ENCODE measurements at places on chromosomes 11 and 22.

- DNase-seq: no peak
These were observed 19.8 kb downstream of the MCM5 start for GRCh38 chr22:35419756-35420155.

DNA sequence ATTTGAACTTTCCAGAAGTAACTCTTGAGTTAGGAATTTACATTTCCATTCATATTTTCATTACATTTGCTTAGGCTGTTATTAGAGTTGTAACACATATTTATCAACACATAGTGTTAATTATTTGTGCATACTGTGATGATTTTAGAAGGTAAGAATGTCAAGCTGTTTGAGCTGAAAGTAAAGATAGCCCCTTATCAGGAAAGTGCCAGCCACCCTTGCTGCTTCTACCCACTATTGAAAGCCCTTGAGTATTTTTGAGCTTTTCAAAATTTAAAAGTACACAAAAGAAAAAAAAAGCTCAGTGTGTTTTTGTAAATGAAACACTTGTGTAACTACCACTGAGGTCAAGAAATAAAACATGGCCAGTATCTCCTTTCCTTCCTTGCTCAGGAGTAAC, 8.0 kb downstream of the APLP2 start:
- DNase-seq: no peak

DNA sequence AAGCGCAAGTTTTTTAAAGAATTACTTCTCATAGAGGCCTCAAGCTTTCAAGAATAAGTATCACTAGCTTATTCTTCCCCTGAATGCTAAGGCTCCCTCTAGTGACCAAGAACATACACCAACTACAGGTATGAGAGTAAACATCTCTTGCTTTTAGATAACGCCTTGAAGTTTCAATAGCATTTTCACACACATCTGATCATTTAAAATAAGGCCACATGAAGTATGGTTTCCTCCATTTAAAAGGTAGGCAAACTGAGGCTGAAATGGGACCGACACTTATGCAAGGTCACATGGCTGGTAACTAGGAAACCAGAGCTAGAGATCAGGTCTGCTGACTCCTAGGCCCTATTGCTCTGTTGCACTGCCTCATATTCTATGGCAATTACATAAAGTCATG, 66.5 kb downstream of the CCDC34 start:
- DNase-seq: no peak

- DNase-seq: no peak
These were observed 14.5 kb downstream of the ART5 start for GRCh38 chr11:3627291-3627690.

DNA sequence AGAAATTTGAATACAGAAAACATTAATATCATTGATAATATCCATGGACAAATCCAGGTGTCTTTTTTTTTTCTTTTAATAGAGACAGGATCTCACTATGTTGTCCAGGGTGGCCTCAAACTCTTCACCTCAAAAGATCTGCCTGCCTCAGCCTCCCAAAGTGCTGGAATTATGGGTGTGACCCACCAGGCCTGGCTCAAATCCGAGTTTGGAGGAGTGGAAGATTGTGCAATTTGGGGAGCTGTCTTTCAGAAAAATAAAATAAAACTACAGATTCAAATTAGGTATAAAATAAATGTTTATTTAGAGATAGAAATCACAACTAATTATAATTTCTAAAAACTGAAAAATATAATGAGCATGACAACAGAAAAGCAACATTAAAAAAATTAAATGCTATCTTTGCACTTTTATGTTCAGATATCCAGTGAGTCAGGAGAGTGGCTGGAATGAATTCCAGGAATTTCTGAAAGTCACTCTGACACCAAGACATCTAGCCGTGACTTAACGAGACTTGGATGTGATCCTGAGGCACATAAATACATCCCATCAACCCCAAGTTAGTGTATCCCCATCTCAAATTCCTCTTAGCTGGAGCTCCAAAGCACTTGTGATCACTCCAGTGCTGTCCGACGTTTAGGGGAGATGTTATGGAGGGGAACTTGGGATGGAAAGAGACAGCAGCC, 128.6 kb upstream of the THY1 start:
- DNase-seq: no peak

GRCh38 chr11:42996421-42997307, 315.1 kb upstream of the API5 start:
- no peak for DNase-seq

GRCh38 chr11:17421781-17422180, 33.3 kb upstream of the KCNJ11 start:
- no peak for DNase-seq

GRCh38 chr11:80778432-80778831, 1337.6 kb upstream of the TENM4 start:
- no peak for DNase-seq

DNA sequence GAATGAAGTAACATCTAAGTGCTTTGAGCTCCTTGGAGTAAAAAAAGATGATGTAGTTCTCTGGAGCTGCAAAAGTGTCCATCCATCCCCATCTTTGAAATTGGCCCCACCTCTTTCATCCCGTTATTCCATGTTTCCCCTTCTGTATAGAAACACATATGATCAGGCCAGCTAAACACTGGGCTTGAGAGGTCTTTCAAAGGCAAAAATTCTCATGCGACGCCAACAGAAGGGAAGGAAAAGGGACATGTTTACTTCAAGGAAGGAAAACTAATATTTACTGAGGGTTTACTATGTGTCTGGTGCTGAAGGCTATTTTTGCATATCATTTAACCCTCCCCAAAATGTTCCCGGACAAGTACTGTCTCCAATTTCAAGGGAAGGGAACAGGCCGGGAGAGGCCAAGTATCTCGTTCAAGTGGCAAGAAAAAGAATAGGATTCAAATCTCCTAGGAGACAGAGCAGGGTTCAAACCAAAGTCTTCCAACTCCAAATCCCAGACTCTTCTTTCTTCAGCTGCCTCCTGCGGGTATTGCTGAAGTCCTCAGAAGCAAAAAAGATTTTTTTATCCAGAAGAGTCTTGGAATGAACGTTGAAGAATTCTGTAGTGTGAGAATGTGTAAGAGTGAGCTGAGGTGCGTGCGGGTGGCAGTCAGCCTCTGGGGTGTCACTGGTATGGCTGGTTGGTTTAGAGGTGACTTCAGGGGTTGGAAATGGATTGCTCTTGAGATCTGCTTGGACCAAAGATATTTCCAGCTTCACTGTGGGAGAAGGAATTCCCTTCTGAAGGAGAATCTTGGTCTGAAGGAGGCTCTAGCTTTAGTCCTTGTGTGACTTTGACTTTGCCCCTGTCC, 10.1 kb downstream of the TECTA start:
- no peak for DNase-seq

GRCh38 chr11:114929351-114930000, 251.1 kb downstream of the NXPE2 start:
- no peak for DNase-seq

DNA sequence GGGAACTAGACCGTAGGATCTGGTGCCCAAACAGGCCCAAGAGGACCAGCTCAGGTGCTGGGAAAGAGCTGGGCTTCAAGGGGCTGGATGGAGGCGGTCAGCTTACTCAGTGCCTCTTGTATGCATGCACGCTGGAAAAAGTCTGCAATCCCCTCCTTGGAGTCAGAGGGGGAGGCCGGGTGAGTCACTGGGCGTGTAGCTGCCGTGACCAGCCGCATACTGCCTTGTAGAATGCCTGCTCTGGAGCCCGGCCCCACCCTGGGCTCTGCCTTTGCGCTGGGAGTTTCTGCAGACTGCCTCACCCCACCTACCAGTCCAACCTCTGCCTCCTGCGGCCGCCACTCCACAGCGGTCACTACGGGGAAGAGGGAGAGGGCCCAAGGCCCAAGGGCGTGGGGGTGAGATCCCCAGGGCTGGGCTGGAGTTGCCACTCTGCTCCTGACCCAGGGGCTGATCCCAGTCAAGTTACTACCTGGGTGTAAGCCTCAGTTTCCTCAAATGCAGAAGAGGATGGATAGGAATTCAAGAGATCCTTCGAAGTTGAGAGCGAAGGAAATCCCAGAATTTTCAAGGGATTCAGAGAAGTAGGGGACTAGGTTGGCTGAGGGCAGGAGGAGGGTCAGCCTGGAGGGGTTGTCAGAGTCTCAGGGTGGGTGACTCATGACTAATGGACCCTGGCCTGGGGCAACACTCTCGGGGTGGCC, 4.2 kb downstream of the MRGPRF start:
- DNase-seq: peak; percentile 82

- DNase-seq: no peak
These were observed 4.6 kb upstream of the H19 start for GRCh38 chr11:2002042-2002776.

- no peak for DNase-seq
These were observed 103.5 kb downstream of the KCNA4 start for GRCh38 chr11:29913352-29913751.

- DNase-seq: no peak
These were observed 10.9 kb upstream of the CCND1 start for GRCh38 chr11:69630017-69630416.

GRCh38 chr11:762421-763072, 14.7 kb downstream of the GATD1 start:
- DNase-seq: no peak

GRCh38 chr11:35150454-35150853, 11.5 kb downstream of the CD44 start:
- no peak for DNase-seq

GRCh38 chr22:29434288-29434687, 4.1 kb upstream of the RFPL1 start:
- DNase-seq: no peak

DNA sequence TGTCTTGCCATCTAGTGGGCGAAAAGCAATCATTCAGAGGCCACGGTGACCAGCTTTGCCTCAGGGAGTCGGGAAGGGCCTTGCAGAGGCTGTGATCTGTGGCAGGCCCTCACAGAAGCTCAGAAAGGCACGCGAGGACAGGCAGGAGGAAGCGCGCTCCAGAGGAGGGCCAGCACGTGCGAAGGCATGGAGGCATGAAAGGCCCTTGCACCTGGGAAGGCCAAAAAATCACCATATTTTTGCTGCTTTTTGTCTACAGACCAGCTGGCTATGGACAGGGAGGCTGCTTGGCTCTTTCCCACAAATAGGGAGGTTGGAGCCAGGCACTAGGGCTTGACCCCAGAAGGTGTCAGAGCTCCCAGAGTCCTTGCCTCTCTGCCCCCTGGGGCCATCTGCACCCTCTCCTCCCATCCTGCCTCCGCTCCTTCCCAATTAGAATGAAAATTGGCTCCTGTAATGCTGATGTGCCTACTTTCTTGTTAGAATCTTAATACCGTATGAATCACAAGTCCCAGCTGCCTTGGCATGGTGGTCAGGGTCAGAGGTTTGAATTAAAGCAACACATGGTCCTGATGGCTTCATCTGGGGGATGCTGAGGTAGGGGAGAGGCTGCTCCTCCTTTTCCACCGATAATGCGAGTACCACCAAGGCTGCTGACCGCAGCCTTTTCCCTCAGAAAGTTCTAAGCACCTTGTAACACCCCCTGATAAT, 69.1 kb downstream of the FEZ1 start:
- DNase-seq: no peak

- DNase-seq: peak; percentile 80
These were observed 35.2 kb downstream of the LRFN4 start for GRCh38 chr11:66891851-66892660.

GRCh38 chr11:111001081-111001430, 244.5 kb upstream of the POU2AF2 start:
- DNase-seq: no peak

- DNase-seq: no peak
These were observed 304.2 kb downstream of the DYNC2H1 start for GRCh38 chr11:103413266-103413888.

GRCh38 chr11:325796-326591, 5.3 kb upstream of the IFITM3 start:
- DNase-seq: no peak

DNA sequence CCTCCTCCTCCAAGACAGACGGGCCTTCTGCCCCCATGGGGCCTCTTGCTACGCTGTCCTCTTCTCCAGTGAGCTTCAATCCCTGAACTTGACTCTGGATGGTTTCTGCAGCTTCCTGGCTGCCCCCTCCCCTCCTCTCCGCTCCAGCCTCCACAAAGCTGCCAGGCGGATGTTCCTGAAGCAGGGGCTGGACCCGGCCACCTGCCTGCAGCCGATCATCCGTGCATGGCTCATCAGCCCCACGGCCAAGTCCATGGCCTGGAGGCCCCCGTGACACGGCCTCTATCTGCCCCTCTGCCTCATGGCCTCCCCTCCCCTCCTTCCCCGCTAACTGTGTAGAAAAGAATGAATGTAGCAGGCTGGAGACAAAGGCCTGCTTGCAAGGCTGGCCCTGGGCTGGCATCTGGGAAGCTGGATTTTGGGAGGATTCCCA, 6.8 kb upstream of the SUN2 start:
- DNase-seq: no peak
